ENCODE measurements at places on chromosomes 3 and 15.

DNA sequence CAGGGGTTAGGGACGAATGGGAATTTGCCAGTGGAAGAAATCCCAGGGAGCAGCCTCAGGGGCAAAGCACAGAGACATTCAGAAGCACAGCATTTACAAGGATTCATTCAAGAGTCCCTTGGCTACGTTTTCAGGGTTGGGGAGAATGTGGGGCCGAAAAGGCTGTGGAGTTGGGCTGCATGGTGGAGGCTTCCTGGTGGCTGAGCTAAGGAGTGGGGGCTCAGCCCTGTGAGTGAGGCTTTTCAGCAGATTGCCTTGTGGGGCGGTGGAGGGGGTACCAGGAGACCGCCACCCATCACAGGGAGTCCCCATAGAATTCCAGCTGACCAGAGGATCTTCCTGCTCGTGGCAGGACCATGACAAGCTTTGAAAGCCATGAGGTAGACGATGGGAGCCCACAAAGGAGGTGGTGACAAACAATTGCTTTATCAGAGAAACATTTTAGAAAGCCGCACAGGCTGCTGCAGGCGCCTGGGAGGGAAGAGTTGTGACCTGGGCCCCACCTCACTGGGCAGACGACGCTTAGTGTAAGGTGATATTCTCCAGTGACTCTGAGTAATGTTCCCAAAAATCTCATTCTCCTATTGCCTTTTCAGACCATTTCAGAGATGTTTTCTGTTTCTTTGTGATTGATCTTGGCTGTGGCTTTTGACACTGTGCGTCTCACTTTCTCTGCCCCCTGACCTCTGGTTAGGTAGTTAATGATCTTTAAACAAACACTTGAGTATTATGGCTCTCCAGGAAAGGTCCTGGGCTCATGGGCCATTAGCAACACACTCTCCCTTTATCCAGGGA lies 128.0 kb downstream of the DNAJB8 start:
- no peak for DNase-seq

DNA sequence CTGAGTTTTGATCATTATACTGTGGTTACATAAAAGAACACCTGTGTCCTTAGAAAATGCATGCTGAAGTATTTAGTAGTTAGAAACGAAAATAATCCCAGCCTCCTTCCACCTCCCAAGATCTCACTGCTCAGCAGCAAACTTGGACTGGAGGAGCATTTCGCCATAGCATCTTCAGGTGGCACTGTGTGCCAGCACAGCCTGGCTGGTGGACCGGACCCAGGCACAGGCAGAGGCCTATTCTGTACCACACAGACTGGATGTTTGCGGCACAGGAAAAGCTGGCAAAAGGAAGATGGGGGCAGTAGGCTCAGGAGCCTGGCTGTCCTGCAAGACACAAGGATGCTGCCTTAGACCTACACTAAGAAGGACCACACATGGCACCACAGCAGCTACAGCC lies 10.2 kb downstream of the STIMATE start:
- DNase-seq, result no peak

DNA sequence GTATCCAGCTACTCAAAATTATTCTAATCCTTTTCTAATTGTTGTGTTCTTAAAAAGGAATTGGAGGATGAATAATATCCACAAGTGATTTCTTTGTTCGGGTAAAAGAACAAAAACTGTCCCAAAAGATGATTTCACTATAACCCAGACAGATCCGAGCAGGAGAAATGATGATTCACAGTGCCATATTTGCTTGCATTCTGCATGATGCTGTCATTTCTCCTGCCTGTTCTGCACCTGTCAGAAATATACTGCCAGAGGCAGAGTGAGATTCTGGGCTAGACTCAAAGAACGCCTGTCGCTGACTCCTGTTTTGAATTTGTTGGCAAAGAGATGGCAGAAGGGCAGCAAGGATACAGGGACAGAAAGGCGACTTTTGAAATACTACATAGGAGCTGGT lies 34.7 kb upstream of the SLC24A5 start:
- DNase-seq, result no peak

- no peak for DNase-seq
Observed at GRCh38 chr3:39102504-39103323, 4.7 kb downstream of the GORASP1 start.

GRCh38 chr3:11643201-11643603 lies 513 bp downstream of the VGLL4 start:
- peak; percentile 87 for DNase-seq

Data from OCI-M1 (cell line).